Aorta (tissue), 5 donors: ENCODE measurements at places on chromosomes 4 and X. TPM values are rescaled to one million over a fixed set of nuclear protein-coding genes. Genes with fewer than 3 reads are reported as not detected.

APLN gene
- total RNA-seq = 24.0 TPM

TRPC3 gene
- 0.26 TPM for total RNA-seq

OCIAD2 gene
- total RNA-seq = 22.4 TPM

UGT2B15 gene
- not detected for total RNA-seq

HSFX3 gene
- not detected for total RNA-seq

IL2 gene
- not detected for total RNA-seq

SLC2A9 gene
- 11.0 TPM for total RNA-seq
